T follicular helper cell (primary cell): ENCODE measurements at places on chromosomes 3 and 15.

DNA sequence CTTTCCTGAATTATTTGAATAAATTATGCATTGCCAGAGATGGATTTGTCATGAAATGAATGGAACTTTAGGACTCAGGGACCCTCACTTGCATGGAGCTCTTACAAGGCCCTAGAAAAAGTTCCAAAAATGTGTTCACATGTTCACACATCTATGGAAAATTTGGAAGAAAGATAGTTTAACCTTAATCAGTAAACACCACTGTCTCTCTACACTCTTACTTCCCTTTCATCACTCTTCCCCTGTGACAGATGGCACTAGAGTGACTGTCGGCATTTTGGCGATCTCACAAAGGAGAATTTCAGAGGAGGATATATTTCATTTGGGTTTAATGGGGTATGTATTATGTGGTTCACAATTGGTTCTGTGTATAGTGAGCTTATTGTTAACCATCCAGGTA, 600.8 kb downstream of the IGSF11 start:
- no peak for DNase-seq

DNA sequence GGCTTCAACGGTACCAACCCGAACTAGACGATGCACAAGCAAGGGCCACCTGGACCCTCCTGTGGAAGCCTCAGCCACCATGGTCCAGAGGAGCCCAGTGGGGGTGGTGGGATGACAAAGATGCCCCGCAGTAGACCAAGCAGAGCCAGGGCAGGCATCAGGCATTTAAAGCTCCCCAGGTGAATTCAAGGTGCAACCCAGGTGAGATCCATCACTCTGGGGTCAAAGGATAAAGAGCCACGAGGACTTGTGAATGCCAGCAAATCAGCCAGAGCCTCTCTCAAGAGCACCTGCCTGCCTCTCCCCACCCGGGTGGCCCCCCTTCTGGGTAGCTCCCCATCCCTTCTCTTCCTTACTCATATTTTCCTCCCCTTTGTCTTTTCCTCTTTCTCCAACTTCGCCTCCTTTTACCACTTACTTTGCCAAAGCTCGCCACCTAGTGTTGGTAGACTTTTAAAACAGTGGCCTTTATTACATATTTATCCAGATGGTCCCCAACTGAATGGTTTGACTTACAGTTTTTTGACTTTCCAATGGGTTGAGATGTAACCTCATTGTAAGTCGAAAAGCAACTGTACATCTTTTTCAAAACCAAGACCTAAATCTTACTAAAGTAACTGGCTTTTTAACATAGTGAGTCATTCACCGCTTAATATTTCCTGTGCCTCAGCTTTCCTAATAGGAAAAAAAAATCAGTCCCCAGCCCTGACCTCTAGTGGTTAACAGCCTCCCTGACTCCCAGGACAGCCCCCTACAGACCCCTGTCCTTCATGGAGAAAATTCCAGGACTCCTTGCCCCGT, 18.8 kb downstream of the PLA2G4F start:
- DNase-seq = no peak

- no peak for DNase-seq
Measured at GRCh38 chr3:82157952-82158351, 396.5 kb upstream of the GBE1 start.

DNA sequence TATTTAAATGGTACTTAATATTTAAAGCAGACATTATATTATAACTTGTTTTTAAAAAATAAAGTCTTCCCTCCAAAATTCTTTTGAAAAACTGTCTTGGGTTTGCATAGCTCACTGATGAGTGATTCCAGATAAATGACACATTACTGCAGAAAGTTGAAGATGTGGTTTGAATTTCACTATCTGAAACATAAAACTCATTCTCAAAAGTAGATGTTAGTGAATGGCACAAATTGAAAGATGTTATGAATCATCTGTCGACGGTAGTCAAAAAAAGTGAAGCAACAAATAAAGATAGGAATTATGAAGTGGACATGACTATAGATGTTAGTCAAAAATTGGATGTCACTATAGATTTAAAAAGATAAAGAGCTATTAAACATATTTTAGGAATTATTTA, 280.5 kb downstream of the GAP43 start:
- no peak for DNase-seq

DNA sequence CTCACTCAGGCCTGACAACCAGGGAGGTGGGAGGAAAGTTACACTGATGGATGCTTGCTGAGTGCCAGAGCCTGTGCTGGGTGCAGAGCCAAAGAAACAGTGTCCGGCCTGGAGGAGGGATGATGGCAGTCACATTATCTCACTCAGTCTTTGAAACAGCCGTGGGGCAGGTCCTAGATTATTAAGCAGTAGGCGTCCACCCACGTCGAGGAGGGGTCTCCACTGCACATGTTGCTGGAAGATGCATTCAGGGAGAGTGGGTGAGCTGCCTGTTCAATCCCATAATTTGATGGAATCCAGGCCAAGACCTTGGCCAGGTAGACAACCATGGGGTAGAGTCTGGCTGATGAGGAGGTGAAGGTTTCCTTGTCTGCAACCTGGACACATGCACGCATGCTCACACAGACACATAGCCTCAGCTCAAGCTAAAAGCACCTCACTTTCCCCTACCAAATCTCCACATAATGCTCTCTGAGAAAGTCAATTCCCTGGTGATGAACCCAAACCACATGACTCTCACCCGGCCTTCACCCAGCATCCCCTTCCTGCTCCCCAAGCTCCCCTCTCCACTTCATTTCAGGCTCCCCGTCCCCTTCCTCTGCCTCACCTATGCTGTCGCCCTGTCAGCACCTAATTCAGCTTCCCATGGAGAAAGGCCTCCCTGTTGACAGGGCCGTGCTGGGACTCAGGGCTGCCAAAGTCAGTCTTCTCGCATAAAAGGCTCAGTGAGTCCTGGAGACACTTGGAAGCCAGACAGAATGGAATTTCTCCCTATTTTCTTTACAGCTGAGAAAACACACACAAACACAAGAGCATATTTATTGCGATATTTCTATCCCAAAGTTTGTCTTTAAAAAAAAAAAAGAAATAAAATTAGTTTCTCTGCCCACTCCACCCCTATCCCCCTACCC, 29.8 kb downstream of the ACAN start:
- DNase-seq = no peak

- no peak for DNase-seq
Measured at GRCh38 chr15:56985856-56986255, 67.4 kb downstream of the TCF12 start.

GRCh38 chr3:175212896-175213295, 353.8 kb downstream of the NAALADL2 start:
- no peak for DNase-seq

GRCh38 chr3:6254490-6254889, 606.4 kb upstream of the GRM7 start:
- no peak for DNase-seq

DNA sequence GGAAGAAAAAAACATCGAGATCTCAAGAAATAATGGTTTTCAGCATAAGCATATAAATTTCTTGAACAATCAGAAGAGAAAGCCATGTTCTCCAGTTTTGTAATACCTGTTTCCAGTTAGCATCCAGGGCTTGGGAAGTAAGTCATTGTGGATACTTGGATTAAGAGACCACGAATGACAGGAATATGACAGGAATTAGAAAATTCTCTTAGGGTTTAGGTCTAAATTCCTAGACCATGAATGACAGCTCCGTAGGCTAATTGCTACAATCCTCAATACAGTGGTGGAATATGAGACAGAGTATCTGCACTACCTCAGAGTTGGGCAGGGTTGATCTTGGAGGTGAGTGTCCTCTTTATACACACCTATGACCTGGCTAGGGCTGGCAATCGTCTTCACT, 517.5 kb downstream of the NTRK3 start:
- no peak for DNase-seq

DNA sequence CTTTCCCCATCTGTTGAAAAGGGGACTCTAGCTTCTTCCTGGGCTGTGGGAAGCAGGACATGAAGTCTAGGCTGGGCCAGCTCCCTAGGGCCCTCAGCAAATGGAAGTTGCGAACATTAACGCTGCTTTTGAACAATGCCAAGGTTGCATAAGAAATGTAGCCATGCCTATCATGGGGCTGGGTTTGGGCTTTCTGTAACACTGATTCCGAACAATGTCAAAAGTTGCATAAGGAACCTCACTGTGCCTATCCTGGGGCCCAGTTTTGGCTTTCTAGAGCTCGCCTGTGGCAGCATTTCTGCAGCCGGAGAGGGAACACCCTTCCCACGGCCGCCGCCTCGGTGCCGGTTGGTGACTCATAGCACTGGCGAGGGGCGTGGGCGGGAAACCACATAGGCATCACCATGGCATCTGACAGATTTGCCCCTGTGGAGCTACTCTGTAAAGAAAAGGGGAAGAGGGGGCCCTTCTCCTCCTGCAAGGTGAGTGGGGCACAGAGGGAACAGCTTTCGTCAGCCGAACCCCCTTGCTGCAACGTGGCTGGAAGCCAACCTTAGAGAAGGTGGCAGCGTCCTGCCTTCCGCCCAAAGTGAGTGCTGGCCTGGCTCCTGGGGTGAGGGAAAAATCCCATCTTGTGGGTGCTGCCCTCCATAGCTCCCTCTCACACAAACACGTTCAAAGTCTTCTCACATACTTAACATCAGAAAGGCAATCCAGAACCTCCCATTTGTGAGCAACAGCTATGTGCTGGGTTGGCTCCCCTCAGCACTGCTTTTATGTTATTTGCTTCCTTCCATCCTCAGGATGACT, 46.6 kb upstream of the ATP2B2 start:
- peak; percentile 13 for DNase-seq

GRCh38 chr3:143333367-143333766, 213.8 kb downstream of the CHST2 start:
- DNase-seq = no peak

GRCh38 chr3:48215466-48215865, 7.8 kb upstream of the CAMP start:
- no peak for DNase-seq

- DNase-seq = peak; percentile 72
Measured at GRCh38 chr3:36944641-36945270, at the start of gene TRANK1. TRANK1 (minus strand) TSS chr3:36945054; CDS start chr3:36944809, 245 bp downstream.

DNA sequence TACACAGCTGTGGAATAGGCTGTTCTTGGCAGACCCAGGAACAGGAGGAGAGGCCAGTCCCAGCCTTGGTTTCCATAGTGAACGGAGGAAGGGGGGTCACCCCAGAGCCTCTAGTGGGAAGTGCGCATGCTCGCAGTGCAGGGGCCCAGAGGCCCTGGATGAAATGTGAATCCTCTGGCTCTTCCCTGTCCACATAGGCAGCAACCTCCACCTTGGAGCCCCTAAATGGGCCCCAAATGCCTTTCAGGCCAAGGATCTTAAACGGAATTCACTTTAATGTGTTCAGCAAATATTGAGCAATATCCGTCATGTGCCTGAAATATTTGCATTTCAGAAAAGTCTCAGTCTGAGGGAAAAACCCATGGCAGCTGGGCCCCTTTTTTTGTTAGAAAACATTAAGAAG, 3.3 kb upstream of the NDN start:
- no peak for DNase-seq
